ENCODE measurements at places on chromosomes 3 and 15.

- no peak for DNase-seq
Observed at GRCh38 chr3:71465371-71466036, 118.0 kb downstream of the FOXP1 start.

- no peak for DNase-seq
Observed at GRCh38 chr3:185067173-185067572, 85.7 kb downstream of the C3orf70 start.

DNA sequence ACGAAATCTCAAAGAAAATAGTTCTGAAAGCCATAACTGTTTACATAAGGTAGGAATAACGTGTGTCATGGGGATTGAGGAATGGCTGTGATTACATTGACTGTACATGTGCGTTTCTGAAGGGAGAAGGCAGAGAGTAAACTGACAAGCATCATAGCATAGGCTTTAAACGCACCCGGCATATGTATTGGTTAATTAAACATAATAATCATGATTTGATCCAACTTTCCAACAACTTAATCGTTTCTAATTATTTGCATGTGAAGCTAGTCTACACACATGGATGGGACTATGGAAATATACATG, 3.3 kb downstream of the TMEM108 start:
- no peak for DNase-seq

DNA sequence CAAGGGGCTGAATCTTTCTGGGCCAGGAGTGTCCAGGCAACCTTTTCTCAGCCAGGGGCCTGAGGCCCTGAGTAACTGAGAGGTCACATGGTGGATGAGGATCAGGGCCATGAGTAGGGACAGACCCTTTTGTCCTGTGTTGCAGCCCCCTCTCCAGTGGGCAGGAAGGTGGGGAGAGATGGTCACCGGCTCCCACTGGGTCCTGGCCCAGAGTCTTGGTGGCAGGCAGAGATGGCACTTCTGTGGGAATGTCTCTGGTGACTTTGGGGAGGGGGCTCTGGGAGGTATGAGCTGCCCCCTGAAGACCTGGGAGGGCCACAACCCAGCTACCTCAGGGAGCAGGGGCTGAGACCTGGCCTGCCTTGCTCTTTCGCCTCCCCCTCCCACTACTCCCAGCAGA, 6.8 kb downstream of the ESYT3 start:
- DNase-seq, result no peak

- DNase-seq, result no peak
Observed at GRCh38 chr15:56496635-56497034, 31.7 kb upstream of the MNS1 start.

GRCh38 chr3:188060840-188061544, 93.0 kb upstream of the LPP start:
- no peak for DNase-seq

DNA sequence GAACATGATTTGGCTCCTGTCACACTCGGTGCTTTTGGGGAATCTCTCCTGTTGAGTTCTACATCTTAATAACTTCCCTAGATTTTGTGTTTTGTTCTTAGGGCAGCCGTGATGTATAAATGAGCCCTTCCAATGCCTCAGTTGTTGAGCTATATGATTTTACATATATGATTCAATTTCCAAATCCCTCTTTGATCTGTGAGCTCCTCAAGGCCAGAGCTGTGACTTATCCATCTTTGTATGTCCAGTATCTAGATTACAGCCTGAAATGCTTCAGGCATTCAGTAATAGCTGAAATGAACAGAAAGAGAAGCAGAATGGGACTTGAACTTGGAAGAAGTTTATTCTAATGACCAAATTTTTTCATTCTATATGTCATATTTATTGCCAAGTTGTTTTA, 26.6 kb downstream of the CGGBP1 start:
- no peak for DNase-seq

GRCh38 chr3:111568911-111569310, 26.2 kb downstream of the ZBED2 start:
- DNase-seq, result no peak

DNA sequence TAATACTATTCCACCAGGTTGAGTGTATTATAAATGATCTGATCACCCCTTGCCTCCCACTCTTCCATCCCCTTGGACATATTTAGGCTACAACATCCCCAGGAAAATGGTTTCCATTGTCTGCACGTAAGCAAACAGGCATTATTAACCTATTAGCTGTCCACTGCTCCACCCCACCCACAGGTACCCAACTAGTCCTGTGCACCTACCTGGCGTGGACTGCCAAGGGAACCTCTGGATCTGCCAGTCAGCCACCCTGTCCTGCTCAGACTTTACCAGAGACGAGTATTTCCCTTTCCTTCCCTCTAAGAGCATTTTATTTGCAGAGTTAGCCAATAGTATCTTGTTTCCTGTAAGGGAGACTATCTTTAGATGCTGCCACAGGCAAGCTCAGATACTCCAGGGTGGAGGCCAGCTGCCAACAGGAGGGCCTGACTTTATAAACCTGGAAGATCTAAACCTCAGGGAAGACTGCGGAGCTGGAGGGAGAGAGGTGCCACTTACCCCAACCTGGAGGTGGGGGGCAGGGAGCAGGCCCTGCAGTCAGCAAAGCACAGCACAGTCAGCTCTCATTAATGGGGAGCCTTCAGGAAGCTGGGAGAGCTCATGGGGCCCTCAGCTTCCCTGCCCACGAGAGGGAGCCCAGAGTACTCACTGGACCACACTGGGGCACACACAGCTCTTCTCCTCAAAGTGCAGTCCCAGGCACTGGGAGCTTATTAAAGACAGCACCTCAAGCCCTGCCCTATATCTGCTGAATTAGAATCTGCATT, at the start of gene CX3CR1:
Gene CX3CR1 (minus strand): TSS at position 292 of the 773 bp plus-strand sequence. CDS start 13,527 bp downstream, outside the sequence.
- DNase-seq, result no peak

DNA sequence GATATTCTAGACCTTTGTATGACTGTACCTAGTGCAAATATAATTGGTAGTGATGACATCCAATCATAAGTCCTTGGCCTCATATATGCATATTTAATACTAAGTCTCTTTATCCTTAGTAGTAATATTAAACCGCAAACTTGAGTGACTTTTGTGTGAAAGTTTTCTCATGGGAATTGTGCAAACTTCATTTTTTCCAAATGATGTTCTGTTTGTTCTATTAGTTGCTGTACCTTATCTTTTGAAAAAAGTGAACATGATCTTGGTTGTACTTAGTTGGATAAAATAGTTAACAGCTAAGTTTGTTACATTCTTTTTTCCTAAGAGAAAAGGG, 43.2 kb downstream of the TMEM45A start:
- DNase-seq, result no peak

GRCh38 chr3:53142986-53143385, 12.8 kb upstream of the RFT1 start:
- no peak for DNase-seq

- no peak for DNase-seq
Observed at GRCh38 chr15:48515500-48515899, 130.0 kb downstream of the FBN1 start.

DNA sequence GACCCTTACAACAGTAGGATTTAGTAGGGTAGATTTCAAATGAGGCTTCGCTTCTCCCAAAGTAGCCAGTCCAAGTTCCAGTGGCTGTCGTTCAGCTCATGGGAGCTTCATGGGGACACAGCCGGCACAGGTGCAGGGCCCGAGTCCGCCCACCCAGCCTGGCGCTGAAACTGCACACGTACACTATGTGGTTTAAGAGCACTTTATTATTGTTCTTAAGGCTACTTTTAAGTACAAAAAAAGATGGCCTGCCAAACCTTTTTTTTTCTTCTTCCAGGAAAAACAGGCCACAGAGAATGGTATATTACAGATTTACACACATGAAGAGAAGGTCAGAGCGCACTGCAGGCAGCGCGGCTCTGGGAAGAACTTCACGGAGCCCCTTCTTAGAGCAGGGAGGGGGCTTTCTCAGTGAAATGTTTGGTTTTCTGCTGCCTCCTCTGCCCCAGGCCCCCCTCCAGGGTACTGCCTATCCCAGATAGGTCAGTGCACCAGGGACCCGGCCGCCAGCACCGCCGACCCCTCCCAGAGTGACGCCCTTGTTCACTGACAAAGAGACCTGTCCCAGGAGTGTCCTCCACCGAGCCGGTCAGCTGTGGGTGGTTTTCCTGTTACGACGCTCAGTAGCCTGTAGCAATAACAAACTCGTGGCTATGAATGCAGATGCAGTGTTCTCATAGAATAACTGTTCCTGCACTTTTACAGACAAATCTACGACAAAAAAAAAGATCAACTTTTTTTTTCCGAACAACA, 87.7 kb downstream of the VGLL4 start:
- no peak for DNase-seq

DNA sequence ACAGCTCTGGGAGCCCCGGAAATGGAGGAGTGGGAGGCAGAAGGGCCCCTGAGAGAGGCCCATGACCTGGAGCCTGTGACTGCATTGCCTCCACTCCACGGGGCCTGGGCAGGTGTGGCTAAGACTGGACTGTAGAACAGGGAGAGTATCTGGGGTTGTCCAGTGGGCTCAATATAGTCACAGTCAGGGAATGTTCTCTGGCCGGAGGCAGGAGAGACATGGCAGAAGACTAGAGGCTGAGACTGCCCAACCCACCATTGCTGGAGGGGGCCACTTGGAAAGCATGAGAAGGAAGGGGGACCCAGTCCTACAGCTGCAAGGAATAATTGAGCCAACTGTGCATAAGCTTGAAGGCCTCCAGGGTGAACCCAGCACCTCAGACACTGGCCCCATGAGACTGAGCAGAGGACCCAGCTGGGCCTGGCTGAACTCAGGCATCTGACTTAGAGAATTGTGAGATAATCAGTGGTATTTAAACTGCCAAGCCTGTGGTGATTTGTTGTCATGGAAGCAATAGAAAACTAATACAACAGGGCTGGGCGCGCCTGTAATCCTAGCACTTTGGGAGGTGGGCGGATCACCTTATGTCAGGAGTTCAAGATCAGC, 33.1 kb downstream of the NIPA2 start:
- no peak for DNase-seq

DNA sequence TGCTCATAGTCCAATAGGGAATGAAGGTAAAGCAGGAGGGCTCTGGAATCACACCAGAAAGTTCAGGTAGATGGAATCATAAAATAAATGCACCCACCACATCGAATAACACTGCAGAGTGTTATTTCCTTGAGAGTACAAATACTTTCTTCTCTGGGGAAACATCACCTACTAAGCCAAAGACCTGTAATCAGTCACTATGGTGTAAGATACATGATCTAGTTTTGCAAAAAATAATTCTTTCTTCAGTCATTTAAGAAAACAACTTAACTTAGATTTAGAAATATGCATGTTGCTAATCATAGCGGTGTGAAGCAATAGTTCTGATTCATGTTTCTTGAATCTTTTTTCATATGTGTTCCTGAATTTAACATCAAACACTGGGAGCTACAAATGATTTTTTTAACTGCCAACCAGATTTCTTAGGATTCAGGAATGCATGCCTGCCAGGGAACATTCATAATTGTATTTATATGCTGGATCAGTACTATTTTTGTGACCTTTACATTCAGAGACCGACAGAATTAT, 40.2 kb upstream of the MEIS2 start:
- DNase-seq, result no peak

- no peak for DNase-seq
Observed at GRCh38 chr3:65377637-65378036, 661.1 kb downstream of the MAGI1 start.

GRCh38 chr3:62368290-62368704, 5.1 kb downstream of the FEZF2 start:
- no peak for DNase-seq

DNA sequence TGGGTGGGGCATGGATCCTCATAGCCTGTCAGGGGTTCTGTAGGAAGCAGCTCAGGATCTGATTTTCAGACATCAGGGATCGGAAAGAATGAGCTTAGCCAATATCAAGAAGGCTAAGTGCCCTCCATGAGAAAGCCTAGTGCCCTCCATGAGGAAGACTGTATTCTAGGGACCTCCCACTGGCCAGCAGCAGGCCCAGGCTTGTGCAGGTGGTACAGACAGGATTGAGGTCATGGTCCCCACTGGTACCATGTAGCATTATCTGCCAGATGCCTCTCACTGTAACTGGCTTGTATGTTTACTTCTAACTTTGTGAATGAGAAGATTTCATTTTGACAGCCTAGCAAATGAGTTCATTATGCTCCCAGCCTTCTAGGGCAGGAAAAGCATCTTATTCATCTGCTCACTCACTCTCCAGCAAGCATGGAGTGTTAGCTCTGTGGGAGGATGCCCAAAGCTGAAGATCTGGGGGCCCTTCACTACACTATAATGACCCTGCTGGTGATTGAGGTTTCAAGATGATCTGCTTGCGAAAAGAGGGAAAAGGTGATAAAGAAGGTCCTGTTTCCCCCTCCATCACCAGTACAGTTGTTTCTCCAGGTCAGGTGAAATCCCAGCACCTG, 7.5 kb downstream of the EPHB1 start:
- no peak for DNase-seq

DNA sequence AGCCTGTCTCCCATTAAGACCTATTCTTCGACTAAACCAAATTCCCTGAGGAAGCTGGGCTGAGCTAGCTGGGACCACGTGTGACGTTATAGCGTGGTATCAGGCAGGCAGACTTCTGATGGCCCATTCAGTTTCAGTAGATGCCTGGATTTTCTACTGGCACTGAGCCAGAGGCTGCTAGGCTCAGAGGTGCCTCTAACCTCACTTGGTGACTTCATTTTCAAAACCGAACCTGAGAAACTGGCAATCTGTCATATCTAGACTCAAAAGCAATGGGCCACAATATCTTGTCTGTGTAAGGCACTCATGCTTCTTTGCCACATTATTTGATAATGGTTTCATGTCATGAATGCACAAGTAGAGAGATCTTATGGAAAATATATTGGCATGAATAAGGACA, 352.1 kb upstream of the AZI2 start:
- no peak for DNase-seq

DNA sequence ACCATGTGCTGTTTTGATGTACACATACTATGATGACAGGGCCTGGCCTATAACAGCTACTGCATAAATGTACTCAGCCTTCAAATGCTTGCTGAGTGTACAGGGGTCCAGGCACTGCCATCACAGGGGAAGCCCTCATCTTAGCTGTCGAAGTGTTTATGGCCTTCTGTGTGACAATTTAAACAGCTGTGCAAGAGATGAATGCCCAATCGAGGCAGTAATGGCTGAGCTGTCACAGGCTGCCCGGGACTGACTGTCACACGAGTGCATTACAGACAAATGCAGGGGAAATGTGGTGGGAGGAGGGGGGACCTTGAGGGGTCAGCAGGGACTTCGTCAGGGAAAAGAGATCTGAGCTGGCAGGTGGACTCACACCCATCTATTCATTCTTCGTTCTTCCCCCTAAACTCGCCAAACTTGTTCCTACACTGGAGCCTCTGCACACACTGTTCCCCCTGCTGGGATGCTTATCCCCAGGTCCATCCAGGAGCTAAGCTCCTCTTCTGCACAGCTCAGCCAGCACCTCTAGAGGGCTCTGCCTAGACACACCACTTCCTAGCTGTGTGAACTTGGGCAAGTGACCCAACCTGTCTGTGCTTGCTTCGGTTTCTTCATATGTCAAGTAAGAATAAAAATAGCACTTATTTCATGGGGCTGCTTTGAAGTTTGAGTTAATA, 156.2 kb upstream of the IQSEC1 start:
- no peak for DNase-seq

- no peak for DNase-seq
Observed at GRCh38 chr3:126121632-126122031, 37.7 kb upstream of the SLC41A3 start.

GRCh38 chr3:127731546-127732289, 59.0 kb downstream of the ABTB1 start:
- no peak for DNase-seq

GRCh38 chr3:71542521-71543370, 40.8 kb downstream of the FOXP1 start:
- DNase-seq, result peak; percentile 14

GRCh38 chr3:9866639-9867038, 13.4 kb downstream of the CIDEC start:
- DNase-seq, result no peak
